ENCODE measurements at places on chromosomes 4 and X.
A peak's percentile ranks its signal among the peaks of the same experiment; 100 is the strongest.

- no peak for DNase-seq
These were observed 58.5 kb upstream of the SMAD1 start for GRCh38 chr4:145423017-145423708.

DNA sequence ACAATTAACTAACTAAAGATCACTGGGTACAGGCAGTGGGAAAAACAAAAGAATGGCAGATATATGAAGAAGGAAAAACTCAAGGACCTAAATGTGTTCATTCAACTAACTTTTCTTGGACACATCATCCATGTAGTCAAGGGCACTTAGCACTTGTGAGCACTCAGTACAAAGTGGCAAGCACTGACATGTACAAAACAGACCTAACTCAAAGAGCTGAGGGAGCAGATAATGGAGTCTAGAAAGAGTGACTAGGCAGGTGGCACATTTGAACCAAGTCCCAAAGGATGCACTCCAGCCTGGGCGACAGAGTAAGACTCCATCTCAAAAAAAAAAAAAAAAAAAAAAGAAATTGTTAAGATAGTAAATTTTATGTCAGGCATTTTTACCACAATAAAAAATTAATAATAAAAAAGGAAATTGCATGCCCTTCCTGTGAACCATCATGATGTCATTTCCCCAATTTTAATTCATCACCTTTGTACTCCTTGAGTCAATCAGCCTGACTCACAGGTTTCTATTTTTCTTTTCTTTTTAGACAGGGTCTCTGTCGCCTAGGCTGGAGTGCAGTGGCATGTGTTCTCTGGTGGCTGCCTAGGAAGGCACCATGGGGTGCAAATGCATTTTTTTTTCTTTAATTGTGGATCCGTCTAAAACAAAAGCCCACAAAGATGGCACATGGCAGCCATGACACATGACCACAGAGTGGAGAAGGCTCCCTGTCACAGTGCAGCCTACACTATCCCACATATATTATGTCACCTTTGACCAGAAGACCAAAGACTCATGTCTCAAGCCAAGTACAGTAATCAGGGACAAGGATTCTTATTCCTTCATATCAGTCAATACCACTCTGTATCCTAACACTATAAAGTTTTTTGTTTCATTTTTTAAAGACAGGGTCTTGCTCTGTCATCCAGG, 91.9 kb downstream of the CHST7 start:
- DNase-seq: no peak

GRCh38 chrX:150886381-150886780, 12.1 kb downstream of the CD99L2 start:
- no peak for DNase-seq

- no peak for DNase-seq
These were observed 53.3 kb downstream of the NBDY start for GRCh38 chrX:56782352-56782751.

- peak; percentile 19 for DNase-seq
These were observed 5.9 kb downstream of the ZFYVE28 start for GRCh38 chr4:2412534-2412884.

DNA sequence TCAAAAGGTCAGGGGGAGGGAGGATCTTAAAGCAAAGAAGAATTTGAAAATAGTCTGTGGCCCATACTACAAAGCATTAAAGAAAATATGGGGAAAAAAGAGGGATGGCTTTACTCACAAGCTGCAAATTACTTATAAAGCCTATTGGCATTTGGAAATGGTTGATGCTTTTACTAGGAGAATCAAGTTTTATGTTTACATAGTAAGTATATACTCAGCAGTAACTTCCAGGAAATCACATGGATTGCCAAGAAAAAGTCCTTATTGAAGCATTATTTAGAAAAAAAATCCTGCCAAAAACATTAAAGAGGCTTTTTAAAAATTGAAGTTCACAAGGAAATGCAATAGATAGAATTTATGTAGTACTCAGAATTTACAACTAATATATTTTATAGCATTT, 8.4 kb upstream of the SH3RF1 start:
- DNase-seq: no peak

DNA sequence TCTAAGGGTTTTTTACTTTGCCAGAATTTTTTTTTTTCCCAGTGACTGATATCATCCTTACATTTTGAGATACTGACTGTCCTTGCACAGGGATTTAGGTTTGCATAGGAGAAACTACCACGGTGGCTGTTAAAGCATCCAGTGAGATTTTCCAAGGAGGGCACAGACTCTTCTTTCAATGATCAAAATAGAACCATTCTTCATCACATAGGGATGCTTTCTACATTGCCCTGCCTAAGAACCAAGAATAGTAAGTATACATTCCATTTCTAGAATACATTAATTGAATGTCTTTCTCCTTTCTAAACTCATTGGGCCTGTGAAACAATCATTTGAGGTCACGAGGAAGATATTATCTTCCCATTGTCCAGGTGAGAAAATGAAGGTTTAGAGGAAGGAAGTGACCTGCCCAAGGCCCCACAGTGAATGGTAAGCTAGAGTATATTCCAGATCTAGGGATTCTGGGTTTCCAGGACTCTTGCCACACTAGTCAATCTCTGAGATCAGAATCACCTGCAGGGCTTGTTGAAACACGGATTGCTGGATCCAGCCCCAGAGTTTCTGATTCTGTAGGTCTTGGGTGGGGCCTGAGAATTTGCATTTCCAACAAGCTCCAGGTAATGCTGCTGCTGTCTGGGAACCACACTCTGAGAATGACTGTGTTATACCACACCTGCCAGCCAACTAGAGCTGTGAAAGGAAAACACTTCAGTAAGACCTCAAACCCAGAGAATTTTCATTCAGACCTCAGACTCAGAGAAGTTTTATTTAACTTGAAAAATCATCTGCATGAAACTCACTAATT, 17.7 kb upstream of the TMEM154 start:
- no peak for DNase-seq

GRCh38 chrX:80799584-80799983, 10.1 kb downstream of the BRWD3 start:
- DNase-seq: no peak

GRCh38 chrX:71111141-71111843, at the start of gene IL2RG:
IL2RG (minus strand) TSS chrX:71111577; CDS start chrX:71111539, 38 bp downstream.
- peak; percentile 66 for DNase-seq

DNA sequence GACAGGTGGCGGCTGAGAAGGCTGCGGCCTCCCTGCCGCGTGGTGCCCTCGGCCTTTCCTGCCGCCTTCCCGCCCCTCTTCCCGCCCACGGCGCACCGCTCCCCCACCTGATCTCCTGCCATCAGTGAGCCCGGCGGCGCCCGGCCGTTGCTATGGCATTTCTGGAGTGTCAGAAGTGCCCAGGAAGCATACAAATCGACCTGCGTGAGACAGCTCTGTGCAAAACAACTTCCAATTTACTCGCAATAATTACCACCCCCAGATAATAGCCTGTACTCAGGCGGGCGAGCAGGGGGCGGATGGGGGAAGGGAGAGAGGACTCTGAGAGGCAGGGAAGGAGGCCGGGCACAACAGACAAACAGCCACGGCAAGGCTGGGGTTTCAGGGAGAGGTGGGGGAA, 16.6 kb upstream of the ERCC6L start:
- DNase-seq: no peak

- no peak for DNase-seq
These were observed 61.3 kb downstream of the HCCS start for GRCh38 chrX:11172415-11172814.

DNA sequence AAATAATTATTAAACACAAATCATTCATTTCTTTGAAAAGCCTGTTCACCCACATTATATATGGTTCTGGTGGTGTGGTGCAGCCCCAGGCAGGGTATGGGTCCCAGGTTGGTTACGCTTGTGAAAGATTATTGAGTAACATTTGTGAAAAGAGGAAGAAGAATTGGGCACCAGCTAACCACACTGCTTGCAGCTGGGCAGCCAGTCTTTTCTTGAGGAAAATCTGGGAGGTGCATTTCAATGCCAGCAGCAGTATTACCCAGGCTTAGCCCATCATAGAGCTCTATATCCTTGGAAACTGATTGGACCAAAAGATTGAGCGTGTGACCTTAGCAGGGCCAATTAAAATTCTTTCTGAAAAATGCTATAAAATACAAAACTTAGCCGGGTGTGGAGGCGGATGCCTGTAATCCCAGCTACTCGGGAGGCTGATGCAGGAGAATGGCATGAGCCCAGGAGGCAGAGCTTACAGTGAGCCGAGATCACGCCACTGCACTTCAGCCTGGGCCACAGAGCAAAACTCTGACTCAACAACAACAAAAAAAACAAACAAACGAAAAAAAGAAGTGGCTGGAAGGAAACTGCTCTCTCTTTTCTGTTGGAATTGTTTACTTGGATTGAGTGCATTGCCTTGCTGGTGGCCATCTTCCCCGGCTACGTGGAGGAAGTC, 9.7 kb upstream of the PLAC8 start:
- no peak for DNase-seq

GRCh38 chrX:152989292-152989658, 4.6 kb downstream of the PNMA5 start:
- no peak for DNase-seq

DNA sequence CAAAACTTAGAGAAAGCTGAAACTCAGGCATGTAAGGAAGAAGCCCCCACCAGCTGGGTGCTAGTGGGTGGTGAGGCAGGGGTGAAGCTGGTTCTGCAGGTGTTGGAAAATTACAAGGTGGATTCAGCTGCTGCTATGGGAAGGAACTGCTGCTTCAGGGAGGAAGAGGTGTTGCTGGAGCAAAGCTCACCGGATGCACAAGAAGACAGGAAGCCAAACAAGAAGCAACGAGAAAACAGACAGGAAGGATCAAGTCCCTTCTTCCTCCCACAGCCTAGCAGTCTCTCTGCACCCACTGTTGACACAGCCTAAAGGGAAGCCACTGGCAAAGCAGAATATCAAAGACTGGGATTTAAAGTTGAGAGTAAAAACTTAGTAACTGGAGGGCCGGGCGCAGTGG, 100.2 kb upstream of the JADE1 start:
- no peak for DNase-seq

GRCh38 chr4:140743194-140743931, 12.8 kb downstream of the TBC1D9 start:
- no peak for DNase-seq

GRCh38 chrX:19462231-19462630, 53.1 kb downstream of the MAP3K15 start:
- no peak for DNase-seq

- no peak for DNase-seq
These were observed 325.4 kb upstream of the FRG1 start for GRCh38 chr4:189615217-189615663.

DNA sequence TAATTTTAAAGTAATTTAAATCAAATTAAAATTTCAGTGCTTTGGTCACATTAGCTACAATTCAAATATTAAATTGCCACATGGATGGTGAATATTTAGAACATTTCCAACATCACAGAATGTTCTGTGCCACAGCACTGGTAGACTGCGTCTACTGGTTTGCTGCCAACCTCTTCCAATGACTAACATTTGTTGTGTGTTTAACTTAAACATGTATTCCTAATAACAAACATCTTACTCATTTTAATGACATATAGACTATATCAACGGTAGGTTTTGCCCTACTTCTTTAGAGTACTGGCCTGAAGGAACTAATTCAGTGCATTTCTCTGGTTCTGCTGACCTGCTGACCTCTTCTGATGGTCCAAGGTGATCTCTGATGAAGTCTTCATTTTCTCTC, 157.6 kb downstream of the DCK start:
- DNase-seq: no peak

- DNase-seq: peak; percentile 47
These were observed 1099.8 kb upstream of the TENM3 start for GRCh38 chr4:181143250-181143854.

- DNase-seq: no peak
These were observed 259.3 kb upstream of the IGFBP7 start for GRCh38 chr4:57369446-57369845.

DNA sequence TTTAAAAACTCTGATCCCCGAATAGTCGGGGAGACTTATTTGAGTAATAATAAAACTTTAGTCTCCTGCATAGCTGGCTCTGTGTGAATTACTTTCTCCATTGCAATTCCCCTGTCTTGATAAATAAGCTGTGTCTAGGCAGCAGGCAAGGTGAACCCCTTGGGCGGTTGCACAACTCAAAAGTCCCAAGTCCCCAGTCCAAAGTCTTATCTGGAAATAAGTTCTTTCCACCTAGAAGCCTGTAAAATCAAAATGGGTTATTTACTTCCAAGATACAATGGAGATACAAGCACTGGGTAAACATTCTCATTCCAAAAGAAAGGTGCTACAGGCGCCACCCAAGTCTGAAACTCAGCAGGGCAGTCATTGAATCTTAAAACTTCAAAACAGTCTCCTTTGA, 10.1 kb upstream of the PNMA5 start:
- no peak for DNase-seq

Data from effector CD8-positive, alpha-beta T cell (primary cell).